ENCODE measurements at places on chromosomes 1 and 21.

GRCh38 chr1:229627003-229627402 is 956 bp downstream of the URB2 start:
- no peak for DNase-seq

- peak; percentile 48 for DNase-seq
These were observed 111.2 kb downstream of the GIPC2 start for GRCh38 chr1:78156805-78157521.

DNA sequence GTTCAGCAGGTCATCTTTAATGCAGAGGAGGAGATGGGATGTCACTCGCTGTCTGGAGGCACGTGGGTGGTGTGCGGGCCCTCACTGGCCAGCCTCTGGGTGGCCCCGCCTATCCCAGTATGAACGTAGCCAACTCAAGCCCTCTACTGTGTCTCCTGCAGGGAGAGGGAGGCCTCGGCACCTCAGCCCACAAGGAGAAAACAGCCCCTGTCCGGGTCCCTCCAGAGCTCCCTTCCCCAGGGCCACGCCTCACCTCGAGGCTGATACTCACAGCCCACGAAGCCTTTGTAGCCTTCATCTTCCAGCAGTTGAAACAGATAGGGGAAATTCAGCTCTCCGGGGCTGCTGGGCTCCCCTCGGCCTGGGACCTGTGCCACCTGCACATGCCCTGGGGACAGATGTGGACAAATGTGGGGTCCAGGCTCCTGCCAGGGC is 2.6 kb downstream of the HYI start:
- no peak for DNase-seq

- DNase-seq = no peak
These were observed 313.4 kb upstream of the C1orf174 start for GRCh38 chr1:4213366-4213973.

- peak; percentile 81 for DNase-seq
These were observed 30.6 kb upstream of the NEK7 start for GRCh38 chr1:198125995-198126735.

GRCh38 chr1:247747616-247748015 is 325 bp downstream of the OR14A2 start:
- peak; percentile 54 for DNase-seq

DNA sequence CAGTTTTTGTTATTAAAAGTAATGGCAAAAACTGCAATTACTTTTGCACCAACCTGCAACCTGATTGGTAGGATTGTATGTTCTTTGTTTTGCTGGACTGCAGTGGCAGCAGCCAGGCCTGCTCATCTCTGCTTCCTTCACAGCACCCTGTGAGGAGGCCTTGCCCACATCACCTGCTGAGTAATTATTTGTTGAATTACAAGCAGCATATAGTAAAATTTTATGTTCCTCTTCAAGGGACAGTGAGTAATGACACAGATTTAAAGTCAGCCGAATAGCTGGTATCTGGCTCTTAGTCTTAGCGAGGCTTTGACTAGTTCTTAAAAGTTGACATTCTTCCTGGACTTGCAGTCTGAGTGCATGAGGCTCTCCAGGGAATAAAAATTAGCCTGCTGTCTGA is 435.1 kb downstream of the PRDM2 start:
- no peak for DNase-seq

Measured in retinal pigment epithelial cell (primary cell).